NCI-H1930 (cell line): ENCODE measurements at places on chromosomes 2 and 18.

- no peak for DNase-seq
These were observed 95.7 kb upstream of the BOD1L2 start for GRCh38 chr18:57051021-57051656.

DNA sequence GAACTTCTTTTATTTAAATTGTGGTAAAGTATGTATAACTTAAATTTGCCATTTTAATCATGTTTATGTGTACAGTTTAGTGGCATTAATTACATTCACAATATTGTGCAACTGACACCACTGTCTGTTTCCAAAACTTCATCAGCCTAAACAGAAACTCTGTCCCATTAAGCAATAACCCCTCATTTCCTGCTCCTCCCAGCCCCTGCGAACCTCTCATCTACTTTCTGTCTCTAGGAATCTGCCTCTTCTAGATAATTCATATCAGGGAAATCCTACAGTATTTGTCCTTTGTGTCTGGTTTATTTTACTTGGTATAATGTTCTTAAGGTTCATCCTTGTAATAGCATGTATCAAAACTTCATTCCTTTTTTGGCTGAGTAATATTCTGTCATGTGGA is 75.1 kb downstream of the BOLA3 start:
- DNase-seq, result no peak

DNA sequence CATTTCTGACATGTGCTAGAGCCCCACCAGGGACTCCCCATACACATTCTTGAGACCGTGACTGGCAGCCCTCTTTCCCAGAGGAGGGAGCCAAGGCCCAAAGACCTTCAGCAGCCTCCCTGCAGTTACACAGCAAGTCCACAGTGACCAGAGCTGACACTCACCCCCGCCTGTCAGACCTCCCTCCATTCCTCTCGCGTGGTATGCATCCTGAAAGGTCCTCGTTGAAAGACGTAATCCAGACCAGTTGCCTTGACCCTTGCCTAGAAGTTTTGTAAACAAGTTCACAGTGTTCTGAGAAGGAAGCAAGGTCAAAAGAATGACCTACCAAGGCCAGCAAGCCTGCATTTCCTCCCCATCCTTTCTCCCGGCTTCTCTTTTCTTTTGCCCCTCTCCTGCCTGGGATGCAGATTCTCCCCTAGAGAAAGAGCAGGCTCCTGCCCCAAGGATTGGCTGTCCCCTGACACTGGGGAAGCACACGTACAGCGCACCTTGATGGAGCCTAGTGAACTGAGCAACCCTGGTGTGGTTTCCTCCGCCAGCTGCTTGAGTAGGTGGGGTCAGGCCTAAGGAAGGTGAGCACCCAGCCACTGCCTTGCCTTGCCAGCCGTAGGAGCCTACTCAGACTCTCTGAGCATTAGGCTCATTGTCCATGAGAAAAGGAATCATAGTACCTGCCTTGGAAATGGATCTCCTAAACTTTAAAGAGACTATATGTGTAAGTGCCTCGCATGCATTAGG is 18.3 kb downstream of the TRIB2 start:
- DNase-seq, result no peak

GRCh38 chr2:178502751-178503150 is 22.5 kb downstream of the PLEKHA3 start:
- no peak for DNase-seq

DNA sequence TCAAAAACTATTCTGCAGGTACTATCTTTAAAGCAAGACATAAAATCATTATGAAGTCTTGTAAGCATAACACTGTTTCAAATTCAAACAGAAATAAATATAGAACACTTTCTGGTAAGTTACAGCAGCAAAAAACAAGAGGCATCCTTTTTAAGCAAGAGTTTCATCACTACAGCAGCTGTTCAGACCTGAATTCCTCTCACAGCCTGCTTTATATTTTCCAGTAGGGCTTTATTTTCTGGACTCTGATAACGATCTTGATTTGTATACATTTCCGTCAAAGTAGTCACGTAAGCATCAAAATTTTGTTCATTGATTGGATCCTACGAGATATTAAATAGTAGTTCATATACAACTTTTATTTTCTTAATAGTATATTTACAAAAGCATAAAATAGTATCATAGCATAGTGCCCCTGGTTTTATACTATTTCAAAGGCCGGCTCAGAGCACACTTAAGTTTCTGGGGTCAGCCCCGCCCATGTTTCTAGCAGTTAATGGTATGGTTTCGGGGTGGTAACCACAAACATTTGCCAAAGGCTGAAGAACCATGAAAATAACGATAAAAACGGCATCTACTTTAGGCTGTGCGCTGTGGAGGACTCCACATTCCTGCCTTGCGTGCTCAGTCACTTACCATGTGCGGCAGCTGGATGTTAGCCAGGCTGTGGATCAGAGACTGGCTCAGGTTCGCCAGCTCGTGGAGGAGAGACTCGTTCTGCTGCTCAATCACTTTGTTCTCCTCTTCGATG is 47.5 kb upstream of the PXDN start:
- DNase-seq, result no peak

DNA sequence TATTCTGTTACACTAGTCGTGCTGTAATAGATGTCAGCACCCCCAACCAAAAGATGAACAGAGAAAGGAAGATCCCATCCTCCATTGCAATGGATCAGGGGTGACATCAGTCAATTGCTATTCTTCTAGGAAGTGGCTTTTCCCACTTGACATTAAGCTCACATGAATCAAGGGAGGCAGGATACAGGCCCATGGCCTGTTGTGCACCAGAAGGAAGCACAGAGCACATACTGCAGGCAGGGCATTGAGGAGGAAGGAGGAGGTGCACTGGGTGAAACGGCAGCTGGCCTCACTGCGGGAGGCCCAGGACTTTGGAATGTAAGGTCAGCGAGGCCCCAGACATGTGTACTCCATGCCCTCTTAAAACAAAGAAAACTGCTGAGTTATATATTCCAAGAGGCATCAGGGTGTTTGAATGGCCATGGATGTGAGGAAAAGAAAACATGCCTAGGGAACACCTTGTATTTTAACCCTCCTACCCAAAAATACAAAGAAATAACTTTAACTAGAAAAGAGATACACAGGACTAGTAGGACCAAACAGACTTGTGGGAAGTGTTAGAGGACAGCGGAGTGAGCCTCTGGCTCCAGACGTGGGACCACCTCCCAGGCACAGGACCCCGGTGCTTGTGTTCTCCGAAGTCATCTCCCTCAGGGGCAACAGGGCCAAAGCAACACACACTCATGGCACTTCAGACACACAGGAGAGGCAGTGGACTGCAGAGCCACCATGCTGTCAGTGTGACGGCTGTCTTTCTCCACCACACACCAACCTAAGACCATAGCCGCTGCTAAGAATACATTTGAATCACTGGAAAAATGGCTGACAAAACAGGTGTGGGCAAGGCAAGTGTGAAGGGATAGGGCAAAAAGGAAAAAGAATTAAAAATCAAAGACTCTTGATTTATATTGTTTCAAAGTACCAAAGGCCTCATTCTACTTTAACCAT is 51.4 kb upstream of the RIOK3 start:
- DNase-seq, result no peak

DNA sequence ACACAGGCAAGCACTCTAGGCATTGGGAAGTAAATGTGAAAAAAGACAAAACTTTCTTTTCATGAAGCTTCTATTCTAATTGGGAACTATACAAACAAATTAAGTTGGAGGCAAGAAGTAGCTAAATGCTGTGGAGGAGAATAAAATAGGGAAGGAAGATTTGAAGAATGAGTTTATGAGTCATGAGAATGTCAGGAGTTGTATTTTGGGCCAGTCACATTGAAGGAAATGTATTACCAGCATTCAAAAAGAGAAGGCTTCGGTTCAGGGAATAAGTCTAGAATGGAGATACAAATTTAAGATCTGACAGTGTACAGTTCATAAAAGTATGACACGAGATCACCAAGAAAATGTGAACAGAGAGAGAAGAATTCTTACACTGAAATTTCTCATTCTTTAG is 666.5 kb downstream of the ADCYAP1 start:
- no peak for DNase-seq

GRCh38 chr2:158692372-158693103 is 102.6 kb upstream of the DAPL1 start:
- DNase-seq, result no peak

GRCh38 chr2:119466373-119466772 is 34.7 kb downstream of the TMEM37 start:
- DNase-seq, result no peak

- no peak for DNase-seq
These were observed 136.0 kb downstream of the ATP9B start for GRCh38 chr18:79204889-79205807.

DNA sequence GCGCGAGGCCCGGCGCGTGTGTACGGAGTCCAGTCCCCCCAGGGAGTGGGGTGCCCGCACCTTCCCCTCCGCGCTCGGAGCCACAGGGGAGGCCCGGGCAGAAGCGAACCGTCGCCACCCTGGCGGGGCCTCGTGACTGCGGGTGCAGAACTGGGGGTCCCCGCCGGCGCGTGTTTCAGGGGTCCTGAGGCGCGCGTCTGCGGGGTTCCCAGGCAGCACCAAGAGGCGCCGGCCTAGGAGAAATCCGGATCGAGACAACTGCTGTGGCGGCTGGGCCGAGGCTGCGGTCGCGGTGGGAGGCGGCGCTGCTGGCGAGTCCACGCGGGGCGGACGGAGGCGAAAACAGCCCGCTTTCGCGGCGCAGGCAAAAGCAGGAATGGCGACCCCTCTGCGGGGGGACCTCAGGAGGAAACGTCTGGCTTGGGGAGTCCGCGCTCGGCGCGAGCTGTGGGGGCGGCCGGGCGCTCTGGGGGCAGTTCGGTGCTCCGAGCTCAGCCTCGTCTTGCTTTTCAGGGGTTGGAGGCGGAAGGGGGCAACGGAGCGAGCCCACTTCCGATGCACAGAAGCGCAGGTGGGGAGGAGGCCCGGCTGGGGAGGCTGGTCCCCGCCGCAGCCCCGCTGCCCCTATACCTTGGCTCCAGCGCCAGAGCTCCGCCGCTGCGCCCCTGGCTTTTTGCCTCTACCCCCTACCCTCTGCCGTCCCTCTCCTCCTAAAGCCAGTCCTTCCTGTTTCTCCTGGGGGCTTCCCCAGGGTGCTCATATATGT is 81.5 kb upstream of the LDLRAD4 start:
- no peak for DNase-seq

GRCh38 chr18:42363446-42364441 is 408.7 kb downstream of the PIK3C3 start:
- no peak for DNase-seq

DNA sequence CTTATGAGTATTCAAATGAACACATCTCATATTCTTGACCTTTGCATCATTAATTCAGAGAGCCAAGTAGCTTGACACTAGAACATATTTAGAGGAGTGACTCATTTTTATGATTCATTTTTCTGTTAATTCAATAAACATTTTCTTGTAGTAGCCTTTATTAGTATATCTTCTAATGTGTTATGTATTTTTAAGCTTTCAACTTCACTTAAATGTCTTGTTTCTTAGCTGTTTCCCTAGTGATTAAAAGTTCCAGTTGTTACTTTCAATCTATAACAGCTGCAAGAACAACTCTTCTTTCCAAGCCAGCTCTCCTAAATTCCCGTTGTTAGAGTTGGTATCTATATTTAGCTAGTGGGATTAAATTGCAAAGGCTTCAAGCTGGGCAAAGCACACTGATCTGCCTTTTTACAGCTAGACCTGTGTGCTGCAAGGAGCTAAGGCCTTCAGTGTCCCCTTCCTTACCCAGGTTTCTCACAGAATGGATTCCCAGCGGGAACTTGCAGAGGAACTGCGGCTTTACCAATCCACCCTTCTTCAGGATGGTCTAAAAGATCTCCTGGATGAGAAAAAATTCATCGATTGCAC is at the start of gene KLHL41:
Gene KLHL41 (plus strand): TSS at position 405 of the 588 bp plus-strand sequence. CDS start 77 bp downstream, at position 482.
- DNase-seq, result no peak

GRCh38 chr18:12606592-12607315 is 51.2 kb downstream of the SPIRE1 start:
- DNase-seq, result no peak

DNA sequence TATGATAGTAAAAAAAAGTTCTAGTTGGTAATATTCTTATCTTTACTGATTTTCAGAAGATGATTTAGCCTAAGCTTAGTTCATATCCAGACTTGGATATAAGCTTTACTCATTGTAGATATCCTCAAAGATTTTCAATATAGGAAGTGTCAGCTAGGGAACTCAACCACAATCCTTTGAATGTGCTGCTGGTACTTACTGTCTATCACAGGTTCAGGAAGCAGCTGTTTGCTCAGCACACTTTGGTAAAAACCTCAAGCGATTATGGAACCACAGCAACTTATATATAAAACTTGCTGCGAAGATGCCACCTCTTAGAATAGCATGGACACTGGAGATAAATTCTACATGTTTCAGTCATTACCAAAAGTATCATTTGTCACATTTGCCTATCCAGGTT is 60.1 kb upstream of the TNFRSF11A start:
- DNase-seq, result no peak

DNA sequence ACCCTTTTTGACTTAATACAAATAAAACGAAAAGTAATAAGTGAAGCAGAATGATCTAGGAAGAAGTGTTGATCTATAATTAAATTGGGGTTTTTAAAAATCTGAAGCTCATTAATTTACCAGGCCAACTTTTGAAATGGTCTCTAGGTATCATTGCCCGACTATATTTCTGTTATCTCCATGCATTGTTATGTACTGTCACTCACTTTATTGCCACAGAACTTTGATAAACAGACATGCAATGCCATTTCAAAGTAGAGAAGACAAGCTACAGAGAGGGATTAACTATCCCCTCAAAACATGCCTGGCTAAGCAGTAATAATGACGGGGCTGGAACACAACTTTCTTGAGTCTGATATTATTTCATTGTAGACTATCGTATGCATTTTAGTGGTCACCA is 147.6 kb upstream of the ITGA4 start:
- DNase-seq, result no peak

DNA sequence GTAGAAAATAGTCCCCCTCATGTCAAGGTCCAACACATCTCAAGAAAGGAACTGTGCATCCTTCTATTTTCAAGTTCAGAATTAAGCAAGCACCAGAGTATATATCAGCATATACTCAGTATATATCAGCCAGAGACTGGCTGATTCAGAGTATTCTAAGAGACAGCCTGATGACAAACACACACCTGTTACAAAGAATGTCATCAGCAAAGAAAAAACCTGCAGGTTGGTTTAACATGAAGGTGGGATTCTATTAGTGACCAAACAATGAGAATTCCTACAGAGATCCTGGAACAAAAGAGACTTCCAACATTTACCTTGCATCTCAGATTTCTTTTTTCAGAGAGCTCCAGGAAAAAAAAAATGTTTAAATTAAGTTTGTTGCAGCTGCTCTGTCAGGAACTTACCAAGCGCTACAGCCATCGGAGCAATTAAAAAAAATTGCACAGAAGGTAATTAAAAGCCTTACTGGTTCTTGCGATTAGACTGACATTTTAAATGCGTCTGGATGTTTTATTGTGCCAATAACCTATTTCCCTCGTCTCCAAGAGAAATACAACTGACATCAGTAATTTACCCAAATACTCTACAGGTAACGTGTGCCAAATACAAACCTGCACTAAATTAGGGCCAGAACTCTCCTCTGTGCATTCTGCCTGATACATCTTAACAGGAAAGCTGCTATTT is 218.1 kb downstream of the HNMT start:
- DNase-seq, result no peak
